ENCODE measurements at places on chromosomes 12 and 14.

DNA sequence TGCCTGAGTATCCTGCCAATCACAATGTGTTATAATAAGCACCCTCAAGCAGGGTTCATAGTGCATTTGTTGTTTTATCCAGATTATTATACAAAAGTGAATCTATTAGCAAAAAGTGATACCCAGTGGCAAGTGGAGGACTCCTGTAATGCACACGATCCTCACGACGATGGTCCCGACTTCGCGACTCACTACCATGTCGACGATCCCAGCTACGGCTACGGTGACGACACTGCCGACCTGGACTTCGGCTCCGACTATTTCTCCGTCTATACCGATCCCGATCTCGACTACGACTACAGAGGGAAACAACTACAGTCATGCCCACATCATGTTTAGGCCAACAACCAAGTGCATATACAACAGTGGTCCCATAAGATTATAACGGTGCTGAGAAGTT, 12.9 kb downstream of the RBM23 start:
- no peak for DNase-seq

DNA sequence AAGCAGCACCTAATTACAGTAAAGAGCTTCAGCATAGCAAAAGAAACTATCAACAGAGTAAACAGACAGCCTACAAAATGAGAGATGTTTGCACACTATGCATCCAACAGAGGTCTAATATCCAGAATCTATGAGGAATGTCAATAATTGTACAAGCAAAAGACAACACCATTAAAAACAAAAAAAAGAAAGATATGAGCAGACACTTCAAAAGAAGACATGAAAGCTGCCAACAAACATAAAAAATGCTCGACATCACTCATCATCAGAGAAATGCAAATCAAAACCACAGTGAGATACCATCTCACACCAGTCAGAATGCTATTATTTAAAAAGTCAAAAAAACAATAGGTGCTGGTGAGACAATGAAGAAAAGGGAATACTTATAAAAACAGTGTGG, 273.1 kb downstream of the TMTC2 start:
- no peak for DNase-seq

DNA sequence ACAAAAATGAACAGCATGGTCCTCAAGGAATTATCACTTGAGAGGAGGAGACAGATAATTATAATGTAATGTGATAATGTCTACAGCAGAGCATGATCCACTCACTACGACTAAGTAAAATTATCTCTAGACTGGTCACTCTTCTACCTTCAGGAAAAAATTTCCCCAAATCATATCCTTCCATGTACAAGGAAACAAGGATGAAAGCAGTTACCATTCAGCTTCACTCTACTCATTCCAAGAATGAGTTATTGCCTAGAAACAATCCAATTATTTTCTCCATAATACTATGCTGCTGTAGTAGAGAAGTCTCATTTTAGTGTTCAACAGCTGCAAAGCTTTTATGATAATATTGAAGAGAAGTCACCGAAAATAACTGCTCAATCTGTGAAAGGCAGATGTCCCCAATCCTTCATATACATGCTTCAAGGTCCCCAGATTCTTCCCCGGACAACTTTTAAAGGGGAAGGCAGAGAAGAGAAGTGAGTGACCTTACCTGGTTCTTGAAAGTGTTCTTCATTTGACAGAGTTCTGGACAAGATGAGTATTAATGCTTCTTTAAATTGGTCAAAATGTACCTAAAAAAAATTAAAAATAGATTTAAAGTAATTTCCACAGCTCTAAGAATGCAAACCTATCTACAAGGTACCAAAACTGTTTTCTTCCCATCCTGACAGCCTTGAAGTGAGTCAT, 24.6 kb downstream of the NIN start:
- no peak for DNase-seq

DNA sequence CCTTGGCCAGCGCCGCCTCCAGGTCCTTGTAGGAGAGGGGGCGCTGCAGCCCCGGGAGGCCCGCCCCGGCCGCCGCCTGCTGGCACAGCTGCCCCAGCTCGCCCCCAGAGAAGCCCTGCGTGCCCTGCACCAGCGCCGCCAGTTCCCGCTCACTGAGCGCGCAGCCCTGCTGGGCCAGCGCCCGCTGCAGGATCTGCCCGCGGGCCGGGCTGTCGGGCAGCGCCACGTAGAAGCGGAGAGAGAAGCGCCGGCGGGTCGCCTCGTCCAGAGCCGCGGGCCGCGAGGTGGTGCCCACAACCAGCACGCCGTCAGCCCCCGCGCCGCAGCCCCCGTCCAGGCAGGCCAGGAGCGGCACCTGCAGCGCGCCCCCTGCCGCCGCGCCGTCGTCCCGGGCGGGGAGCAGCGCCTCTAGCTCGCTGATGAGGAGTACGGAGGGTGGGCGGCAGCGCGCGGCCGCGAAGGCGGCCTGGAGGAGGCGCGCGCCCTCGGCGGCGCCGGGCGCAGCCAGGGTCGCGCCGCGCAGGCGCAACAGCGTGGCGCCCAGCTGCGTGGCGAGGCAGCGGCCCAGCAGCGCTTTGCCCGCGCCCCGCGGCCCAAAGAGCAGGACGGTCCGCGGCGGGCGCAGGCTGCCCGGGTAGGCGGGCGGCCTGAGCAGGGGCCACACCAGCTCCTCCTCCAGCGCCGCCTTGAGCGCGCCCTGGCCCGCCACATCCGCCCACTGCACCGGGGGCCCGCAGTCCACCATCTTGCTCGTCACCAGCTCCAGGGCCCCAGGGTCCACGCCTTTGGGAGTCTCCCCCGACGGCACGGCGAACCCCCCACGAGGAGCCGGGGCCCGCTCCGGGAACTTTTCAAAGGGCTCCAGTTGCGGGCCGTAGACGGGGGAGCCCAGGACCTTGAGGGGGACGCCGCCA, 27.7 kb downstream of the FIGNL2 start:
- DNase-seq = peak; percentile 33
